ENCODE measurements at places on chromosomes 12 and 14. TPM values are rescaled to one million over a fixed set of nuclear protein-coding genes. Genes with fewer than 3 reads are reported as not detected.

The TCHP gene
- 19.5 TPM for total RNA-seq

The HPD gene
- total RNA-seq = 0.20 TPM

The NTF3 gene
- total RNA-seq = 5.3 TPM

The RTL1 gene
- not detected for total RNA-seq

The CIROP gene
- not detected for total RNA-seq

The COCH gene
- total RNA-seq = 32.2 TPM

The CD163L1 gene
- total RNA-seq = 0.11 TPM

The VRK1 gene
- total RNA-seq = 35.3 TPM

GRCh38 chr12:29530436-29530835, 33.0 kb upstream of the OVCH1 start:
- H3K27me3 ChIP-seq = no peaks in the 10 kb centered on the region
- H3K36me3 ChIP-seq = no peaks in the 10 kb centered on the region
- H3K4me1 ChIP-seq = no peaks in the 10 kb centered on the region
- DNase-seq = no peak
- H3K4me3 ChIP-seq = no peak overlapping the region

DNA sequence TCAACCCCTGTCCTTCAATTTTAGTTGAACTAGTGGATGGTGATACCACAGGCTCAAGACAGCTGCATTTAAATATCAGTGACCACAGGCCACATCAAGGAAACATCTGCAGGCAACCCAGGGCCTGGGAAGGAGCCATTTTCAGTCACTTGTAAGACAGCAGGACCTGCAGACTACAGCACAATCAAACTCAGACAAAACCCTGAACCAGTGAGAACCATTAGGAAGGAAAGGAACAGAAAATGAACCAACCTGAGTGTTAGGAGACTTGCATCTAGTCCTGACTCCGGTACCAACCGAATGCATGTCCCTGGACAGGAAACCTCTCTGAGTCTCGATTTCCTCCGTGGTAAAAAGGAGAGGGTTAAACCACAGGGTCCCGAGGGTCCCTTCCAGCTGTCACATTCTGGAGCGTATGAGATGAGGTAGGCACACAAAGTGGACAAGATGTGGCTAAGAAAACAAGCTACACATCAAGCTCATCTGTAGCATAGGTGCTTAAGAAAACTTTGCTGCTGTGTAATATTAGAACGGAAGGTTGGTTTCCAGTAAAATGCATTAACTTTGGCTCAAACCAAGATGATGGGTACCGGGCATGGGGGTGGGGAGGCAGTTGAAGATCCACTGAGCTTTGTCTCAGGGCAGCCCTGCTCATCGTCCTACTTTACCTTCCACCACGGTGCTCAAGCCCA, 1.6 kb upstream of the CDKN1B start:
- no peaks in the 10 kb centered on the region for H3K27me3 ChIP-seq
- peak overlapping the region; percentile 77 for H3K4me3 ChIP-seq
- no peak for DNase-seq
- H3K36me3 ChIP-seq = peaks cover 2% of the 10 kb centered on the region
- peak overlapping the region; percentile 71 for H3K27ac ChIP-seq

GRCh38 chr12:108832730-108833354, 24.5 kb downstream of the SSH1 start:
- H3K4me1 ChIP-seq = peaks cover 23% of the 10 kb centered on the region
- peak; percentile 43 for DNase-seq
- peak overlapping the region; percentile 77 for H3K27ac ChIP-seq
- no peaks in the 10 kb centered on the region for H3K27me3 ChIP-seq

- no peak overlapping the region for H3K27ac ChIP-seq
- no peaks in the 10 kb centered on the region for H3K27me3 ChIP-seq
- H3K4me1 ChIP-seq = no peaks in the 10 kb centered on the region
- no peaks in the 10 kb centered on the region for H3K36me3 ChIP-seq
Measured at GRCh38 chr14:105161309-105161708, 7.3 kb downstream of the JAG2 start.

- peaks cover 31% of the 10 kb centered on the region for H3K4me1 ChIP-seq
- no peaks in the 10 kb centered on the region for H3K36me3 ChIP-seq
- H3K4me3 ChIP-seq = no peak overlapping the region
- DNase-seq = peak; percentile 50
- no peaks in the 10 kb centered on the region for H3K27me3 ChIP-seq
Measured at GRCh38 chr12:69688021-69688420, 11.1 kb downstream of the BEST3 start.

- H3K36me3 ChIP-seq = no peaks in the 10 kb centered on the region
- no peak overlapping the region for H3K4me3 ChIP-seq
- H3K27me3 ChIP-seq = no peaks in the 10 kb centered on the region
- H3K27ac ChIP-seq = no peak overlapping the region
- no peak for DNase-seq
Measured at GRCh38 chr14:100422556-100423316, 99.6 kb downstream of the SLC25A47 start.

DNA sequence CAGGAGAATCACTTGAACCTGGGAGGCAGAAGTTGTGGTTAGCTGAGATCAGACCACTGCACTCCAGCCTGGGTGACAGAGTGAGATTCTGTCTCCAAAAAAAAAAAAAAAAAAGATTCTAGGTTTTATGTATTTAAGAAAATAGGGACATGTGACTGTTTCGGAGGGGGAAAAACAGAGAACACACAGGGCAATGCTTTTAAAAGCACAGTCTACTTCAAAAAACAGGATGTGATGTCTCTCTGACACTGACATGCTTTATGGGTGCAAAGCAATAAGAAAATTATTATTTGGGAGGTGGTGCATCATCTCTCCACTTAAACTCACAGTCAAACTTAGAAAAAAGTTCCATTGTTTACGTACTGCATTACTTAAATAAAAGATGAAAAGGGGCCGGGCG, 28.7 kb downstream of the CLIP1 start:
- no peak overlapping the region for H3K27ac ChIP-seq
- H3K4me1 ChIP-seq = peaks cover 12% of the 10 kb centered on the region
- no peak overlapping the region for H3K4me3 ChIP-seq

DNA sequence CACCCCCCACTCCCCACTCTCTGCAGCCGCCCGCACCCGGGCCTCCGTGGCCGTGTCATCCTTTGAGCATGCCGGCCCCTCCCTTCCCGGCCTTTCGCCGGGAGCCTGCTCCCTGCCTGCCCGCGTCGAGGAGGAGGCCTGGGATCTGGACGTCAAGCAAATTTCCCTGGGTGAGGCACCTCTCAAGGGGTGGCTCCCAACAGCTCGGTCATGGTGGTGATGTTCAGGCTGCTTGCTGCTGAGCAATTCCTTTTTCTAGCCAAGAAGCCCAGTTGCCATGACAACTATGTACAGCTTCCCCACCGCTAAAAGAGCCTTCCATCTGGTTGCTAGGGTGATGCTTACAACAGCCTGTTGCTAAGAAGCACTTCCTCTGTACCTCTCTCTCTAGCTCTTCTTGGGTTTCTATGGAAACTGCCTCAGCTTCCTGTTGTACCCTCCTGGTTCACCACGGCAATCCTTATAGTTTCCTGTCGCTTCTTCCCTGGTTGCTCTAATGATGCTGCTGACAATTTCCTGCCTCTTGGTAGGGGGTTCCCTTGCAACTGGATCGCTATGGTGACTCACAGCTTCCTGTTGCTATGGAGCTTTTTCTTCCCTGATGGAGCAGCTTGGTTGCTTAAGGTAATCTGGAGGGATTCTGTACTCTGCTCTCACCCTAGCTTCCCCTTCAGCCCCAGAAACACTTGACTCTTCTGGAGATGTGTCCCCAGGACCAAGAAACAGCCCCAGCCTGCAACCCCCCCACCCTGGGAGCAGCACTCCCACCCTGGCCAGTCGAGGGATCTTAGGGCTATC, 11.0 kb downstream of the ZNF219 start:
- peaks cover 4% of the 10 kb centered on the region for H3K36me3 ChIP-seq
- H3K27me3 ChIP-seq = no peaks in the 10 kb centered on the region
- no peak for DNase-seq

DNA sequence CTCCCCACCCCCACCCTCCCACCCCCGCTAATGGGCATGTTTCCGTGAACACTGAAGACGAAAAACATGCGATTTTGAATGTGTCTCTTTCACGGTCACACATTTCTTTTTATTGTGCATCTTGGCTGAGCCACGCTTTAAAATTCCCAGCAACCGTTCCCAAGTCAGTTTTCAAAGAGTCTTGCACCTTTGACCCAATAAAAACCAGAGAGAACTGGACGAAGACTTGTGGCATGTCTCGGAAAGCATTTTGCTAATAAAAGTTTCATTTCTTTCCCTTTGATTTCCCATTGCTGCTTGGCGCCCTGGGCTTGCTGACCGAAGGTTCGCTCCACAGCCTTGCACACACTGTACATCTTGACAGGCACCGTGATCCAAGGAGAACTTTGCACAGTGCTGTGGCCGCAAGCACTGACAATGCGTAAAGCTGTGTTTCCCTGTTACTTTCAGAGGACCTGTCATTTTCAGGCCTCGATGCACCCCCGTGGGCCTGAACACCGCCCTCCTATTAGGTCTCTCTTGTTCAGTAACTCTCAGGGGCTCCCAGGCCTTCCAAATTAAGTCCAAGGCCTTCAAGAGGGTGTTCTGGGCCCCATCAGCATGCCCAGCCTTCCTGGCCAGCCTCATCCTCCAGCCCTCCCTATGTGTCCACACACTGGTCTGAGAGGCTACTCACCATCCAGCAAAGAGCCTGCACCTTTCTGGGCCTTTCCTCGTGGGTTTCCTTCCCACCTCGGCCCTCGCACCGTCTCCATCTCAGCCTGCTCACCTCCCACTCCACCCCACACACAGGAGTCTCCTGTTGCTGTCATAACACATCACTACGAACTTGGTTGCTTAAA, 63.4 kb upstream of the DIO3 start:
- H3K36me3 ChIP-seq = no peaks in the 10 kb centered on the region
- no peaks in the 10 kb centered on the region for H3K27me3 ChIP-seq
- DNase-seq = peak; percentile 9
- no peaks in the 10 kb centered on the region for H3K4me1 ChIP-seq
- H3K27ac ChIP-seq = no peak overlapping the region
- H3K4me3 ChIP-seq = no peak overlapping the region

DNA sequence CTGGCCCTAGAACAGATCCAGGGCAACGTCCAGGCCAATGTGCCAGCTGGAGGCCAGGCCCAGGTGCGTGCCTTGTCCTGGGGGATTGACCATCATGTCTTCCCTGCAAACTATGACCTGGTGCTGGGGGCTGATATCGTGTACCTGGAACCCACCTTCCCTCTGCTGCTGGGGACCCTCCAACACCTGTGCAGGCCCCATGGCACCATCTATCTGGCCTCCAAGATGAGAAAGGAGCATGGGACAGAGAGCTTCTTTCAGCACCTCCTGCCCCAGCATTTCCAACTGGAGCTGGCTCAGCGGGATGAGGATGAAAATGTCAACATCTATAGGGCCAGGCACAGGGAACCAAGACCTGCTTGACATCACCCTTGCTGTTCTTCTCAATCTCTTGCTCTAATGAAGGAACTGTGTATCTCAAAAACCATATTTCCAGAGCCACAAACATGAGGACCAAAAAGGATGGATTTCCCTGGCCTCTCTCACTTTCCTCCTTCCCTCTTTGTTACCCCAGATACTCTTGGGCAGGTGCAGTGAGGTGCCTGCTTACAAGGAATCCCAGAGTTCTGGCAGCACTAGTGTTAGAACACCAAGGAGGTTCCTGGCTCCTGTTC, 2.2 kb upstream of the TSFM start:
- H3K36me3 ChIP-seq = no peaks in the 10 kb centered on the region
- H3K27me3 ChIP-seq = no peaks in the 10 kb centered on the region
- no peaks in the 10 kb centered on the region for H3K4me1 ChIP-seq

- H3K36me3 ChIP-seq = no peaks in the 10 kb centered on the region
- DNase-seq = no peak
- no peaks in the 10 kb centered on the region for H3K27me3 ChIP-seq
- H3K4me1 ChIP-seq = no peaks in the 10 kb centered on the region
- no peak overlapping the region for H3K4me3 ChIP-seq
Measured at GRCh38 chr12:129136694-129137325, 283.5 kb downstream of the GLT1D1 start.

- DNase-seq = no peak
- no peak overlapping the region for H3K4me3 ChIP-seq
- no peak overlapping the region for H3K27ac ChIP-seq
- no peaks in the 10 kb centered on the region for H3K27me3 ChIP-seq
- H3K36me3 ChIP-seq = no peaks in the 10 kb centered on the region
- H3K4me1 ChIP-seq = peaks cover 21% of the 10 kb centered on the region
Measured at GRCh38 chr12:19434538-19434937, 4.8 kb upstream of the AEBP2 start.

DNA sequence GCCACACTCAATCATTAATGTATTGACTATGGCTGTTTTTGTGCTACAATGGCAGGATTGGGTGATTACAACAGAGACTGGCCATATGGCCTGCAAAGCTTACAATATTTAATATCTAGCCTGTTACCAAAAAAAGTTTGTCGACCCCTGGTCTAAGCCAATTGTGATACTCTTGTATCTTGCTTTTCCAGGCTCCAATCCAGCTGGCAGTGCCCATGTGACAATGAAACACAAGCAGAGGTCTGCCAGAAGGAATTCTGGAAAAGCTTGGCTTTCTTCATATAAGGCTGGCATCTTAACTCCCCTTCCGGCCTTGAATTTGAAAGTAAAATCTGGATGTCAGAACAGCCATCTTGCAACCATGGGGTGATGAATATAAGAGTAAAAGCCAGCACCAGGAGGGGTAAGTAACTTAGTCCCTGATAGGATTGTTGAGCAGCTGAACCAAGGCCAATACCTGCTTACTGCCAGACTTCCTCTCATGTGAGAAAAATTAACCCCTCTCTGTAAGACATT, 458.7 kb downstream of the TMTC2 start:
- no peak for DNase-seq
- H3K27ac ChIP-seq = no peak overlapping the region
- no peaks in the 10 kb centered on the region for H3K4me1 ChIP-seq
- H3K36me3 ChIP-seq = no peaks in the 10 kb centered on the region
- H3K27me3 ChIP-seq = no peaks in the 10 kb centered on the region
- no peak overlapping the region for H3K4me3 ChIP-seq

- H3K4me3 ChIP-seq = no peak overlapping the region
- DNase-seq = no peak
- H3K27me3 ChIP-seq = no peaks in the 10 kb centered on the region
- H3K27ac ChIP-seq = no peak overlapping the region
- no peaks in the 10 kb centered on the region for H3K36me3 ChIP-seq
- no peaks in the 10 kb centered on the region for H3K4me1 ChIP-seq
Measured at GRCh38 chr12:84994426-84994825, 41.7 kb downstream of the TSPAN19 start.

- no peak overlapping the region for H3K27ac ChIP-seq
- H3K36me3 ChIP-seq = no peaks in the 10 kb centered on the region
- H3K4me1 ChIP-seq = no peaks in the 10 kb centered on the region
- H3K27me3 ChIP-seq = no peaks in the 10 kb centered on the region
- no peak overlapping the region for H3K4me3 ChIP-seq
Measured at GRCh38 chr12:65152012-65152411, 17.4 kb upstream of the LEMD3 start.

GRCh38 chr14:61549425-61549824, 145.9 kb upstream of the HIF1A start:
- H3K27me3 ChIP-seq = no peaks in the 10 kb centered on the region
- no peaks in the 10 kb centered on the region for H3K36me3 ChIP-seq
- H3K4me3 ChIP-seq = no peak overlapping the region
- H3K4me1 ChIP-seq = peaks cover 36% of the 10 kb centered on the region

DNA sequence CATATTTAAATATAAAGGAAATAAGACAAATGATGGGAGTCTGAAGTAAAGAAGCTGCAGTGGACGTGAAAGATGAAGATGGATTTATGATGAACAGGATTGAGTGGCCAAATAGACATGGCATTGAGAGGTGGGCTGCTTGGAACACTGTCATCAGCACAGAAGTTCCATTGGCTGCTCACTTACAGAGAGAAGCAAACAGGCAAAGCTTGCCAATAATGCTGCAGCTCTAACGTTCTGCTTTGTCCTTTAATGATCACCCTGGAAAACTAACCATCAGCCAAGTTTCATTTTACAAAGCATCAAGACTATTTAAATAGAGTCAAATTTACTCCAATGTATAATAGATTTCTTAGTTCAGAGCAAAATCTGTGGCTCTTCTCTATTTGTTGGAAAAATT, 721.4 kb downstream of the TMTC2 start:
- DNase-seq = no peak
- no peaks in the 10 kb centered on the region for H3K4me1 ChIP-seq
- H3K36me3 ChIP-seq = no peaks in the 10 kb centered on the region
- H3K27me3 ChIP-seq = no peaks in the 10 kb centered on the region
- H3K4me3 ChIP-seq = no peak overlapping the region
- H3K27ac ChIP-seq = no peak overlapping the region

Data from Caco-2 (cell line).